ENCODE measurements at places on chromosomes 6 and 20. TPM values are rescaled to one million over a fixed set of nuclear protein-coding genes. Genes with fewer than 3 reads are reported as not detected.
A peak's percentile ranks its signal among the peaks of the same experiment; 100 is the strongest.

HAO1 gene
- total RNA-seq, result not detected

MDFI gene
- 78.9 TPM for total RNA-seq

SLC29A1 gene
- 24.8 TPM for total RNA-seq

LPIN3 gene
- total RNA-seq, result 29.6 TPM

DNA sequence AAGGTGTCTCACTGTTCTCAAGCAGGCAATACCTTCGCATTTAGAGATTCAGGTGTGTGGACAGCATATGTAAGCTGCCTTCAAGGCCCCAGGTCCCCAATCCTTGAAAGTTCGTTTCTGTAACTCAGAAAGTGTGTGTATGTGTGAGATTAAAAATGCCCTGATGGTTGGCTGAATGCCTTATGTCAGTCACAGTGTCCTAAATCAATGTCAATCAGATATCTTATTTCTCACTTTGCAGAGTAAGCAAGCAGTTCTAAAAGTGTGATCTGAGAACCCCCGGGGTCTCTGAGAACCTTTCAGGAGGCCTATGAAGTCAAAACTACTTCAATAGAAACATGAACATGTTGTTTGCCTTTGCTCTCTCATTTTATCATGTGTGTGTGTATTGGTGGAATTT, 123.2 kb upstream of the NUP153 start:
- no peak overlapping the region for H3K4me3 ChIP-seq
- peaks cover 5% of the 10 kb centered on the region for H3K36me3 ChIP-seq
- no peak for DNase-seq
- no peak overlapping the region for H3K27ac ChIP-seq
- peaks cover 6% of the 10 kb centered on the region for H3K4me1 ChIP-seq

DNA sequence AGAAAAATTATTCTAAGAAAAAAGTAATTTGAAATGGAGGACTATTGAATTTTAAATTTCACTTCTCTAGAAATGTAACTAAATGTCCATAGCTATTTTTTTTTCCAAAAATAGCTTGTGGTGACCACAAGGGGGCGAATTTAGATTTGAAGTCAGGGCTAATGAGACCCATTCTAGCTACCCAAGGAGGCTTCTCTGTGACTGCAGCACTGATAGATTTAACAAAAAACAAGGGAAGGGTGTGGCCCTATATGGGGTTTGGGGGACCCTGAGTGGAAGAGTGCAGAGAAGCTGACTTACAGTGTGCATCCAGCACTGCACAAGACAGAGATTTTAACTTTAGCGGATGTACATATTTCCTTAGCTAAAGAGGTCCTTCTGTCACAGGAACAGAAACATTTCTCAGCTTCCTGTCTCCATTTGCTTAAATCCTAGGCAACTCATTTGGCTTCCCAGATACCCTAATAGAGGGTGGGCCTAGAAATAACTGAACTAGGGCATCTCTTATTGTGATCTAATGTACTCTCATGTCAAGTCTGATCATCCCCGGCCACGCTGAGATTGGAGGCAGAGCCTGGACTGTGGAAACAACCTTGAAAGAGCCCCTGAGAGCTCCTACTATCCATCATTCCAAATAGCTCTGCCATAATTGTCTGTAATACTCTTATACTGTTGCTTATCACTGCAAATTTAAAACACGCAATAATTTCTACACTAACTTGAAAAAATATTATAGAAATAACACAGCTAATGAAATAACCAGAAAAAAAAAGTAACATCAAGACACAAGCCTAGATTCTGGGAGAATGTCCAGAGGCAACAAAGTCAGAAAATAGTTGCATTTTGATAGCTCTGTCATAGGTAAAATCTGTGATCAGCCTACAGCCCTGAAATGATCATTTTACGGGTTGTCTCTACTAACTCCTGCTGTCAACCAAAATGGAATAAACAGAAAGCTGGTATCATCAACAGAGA, 93.6 kb downstream of the SNAP91 start:
- H3K4me3 ChIP-seq, result no peak overlapping the region
- no peaks in the 10 kb centered on the region for H3K4me1 ChIP-seq
- no peaks in the 10 kb centered on the region for H3K27me3 ChIP-seq
- H3K36me3 ChIP-seq, result no peaks in the 10 kb centered on the region
- no peak for DNase-seq

DNA sequence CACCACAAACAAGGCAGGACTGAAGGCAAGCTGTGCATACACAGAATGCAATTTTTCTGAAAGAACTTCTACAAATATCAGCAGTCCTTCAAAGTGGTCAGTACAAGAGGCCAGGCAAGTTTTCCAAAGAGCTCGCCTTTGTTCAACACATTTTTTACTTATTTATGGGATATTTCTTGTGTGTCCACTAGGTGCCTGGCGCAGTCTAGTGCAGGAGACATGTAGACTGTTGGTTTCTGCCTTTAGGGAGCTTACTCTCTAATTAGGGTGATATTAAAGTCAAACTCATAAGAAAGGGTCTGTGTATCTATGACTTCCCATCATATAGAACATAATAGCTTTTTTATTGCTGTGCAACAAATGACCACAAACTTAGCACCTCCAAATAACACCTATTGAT, 21.2 kb upstream of the VEGFA start:
- H3K36me3 ChIP-seq, result no peaks in the 10 kb centered on the region
- DNase-seq, result no peak
- no peak overlapping the region for H3K27ac ChIP-seq
- H3K27me3 ChIP-seq, result no peaks in the 10 kb centered on the region
- H3K4me1 ChIP-seq, result no peaks in the 10 kb centered on the region
- H3K4me3 ChIP-seq, result no peak overlapping the region

DNA sequence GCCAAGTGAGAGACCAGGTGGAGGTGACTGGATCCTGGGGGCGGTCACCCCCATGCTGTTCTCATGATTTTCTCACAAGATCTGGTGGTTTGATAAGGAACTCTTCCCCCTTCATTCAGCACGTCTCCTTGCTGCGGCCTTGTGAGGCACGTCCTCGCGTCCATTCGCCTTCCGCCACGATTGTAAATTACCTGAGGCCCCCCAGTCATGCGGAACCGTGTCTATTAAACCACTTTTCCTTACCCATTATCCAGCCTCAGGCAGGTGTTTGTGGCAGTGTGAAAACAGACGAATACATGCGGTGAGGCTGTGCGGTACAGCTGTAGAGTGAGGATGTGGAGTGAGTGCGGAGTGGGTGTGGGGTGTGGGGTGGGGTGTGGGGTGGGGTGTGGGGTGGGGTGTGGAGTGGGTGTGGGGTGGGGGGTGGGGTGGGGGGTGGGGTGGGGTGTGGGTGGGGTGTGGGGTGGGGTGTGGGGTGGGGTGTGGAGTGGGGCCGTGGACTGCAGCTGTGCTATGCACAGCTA, 12.1 kb upstream of the NTSR1 start:
- no peak for DNase-seq
- H3K4me3 ChIP-seq, result no peak overlapping the region
- no peaks in the 10 kb centered on the region for H3K36me3 ChIP-seq
- no peaks in the 10 kb centered on the region for H3K4me1 ChIP-seq

GRCh38 chr6:107152638-107153430, 37.5 kb upstream of the BEND3 start:
- DNase-seq, result no peak
- no peaks in the 10 kb centered on the region for H3K4me1 ChIP-seq
- no peaks in the 10 kb centered on the region for H3K27me3 ChIP-seq
- H3K36me3 ChIP-seq, result no peaks in the 10 kb centered on the region

DNA sequence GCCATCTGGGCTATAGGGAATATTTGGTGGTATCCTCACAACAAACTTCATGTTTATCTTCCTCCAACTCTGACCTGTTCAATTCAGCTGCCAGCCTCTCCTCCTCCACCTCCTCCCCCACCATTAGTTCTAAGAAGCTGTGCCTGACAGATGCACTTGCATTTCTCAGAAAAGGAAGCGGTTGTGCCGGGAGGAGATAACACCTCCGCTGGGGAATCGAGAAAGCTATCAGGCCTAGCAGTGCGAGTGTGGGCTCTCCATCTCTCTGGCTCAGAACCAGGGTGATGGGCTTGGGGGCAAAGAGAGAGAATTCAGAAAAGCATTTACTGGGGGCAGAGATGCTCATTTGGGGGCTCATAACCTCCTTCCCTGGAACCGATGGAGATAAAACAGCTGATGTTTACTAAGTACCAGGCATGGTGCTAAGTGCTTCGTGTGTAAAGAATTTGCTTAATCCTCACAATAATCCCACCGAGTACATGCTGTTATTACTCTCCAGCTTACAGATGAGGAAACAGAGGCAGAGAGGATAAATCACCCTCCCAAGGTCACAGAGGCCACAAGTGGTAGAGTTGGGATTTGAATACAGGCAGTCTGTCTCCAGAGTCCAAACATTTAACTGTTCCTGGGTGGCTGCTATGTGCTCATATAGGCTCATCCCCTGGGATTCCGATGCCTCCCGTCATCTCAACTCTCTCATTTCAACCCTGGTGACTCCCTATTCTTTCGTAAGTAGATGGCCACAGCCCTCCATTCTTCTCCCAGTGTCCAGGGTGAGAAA, 38.3 kb downstream of the COX4I2 start:
- H3K27ac ChIP-seq, result peak overlapping the region; percentile 86
- H3K36me3 ChIP-seq, result no peaks in the 10 kb centered on the region
- H3K4me3 ChIP-seq, result peak overlapping the region; percentile 25
- no peak for DNase-seq
- no peaks in the 10 kb centered on the region for H3K27me3 ChIP-seq

- H3K27me3 ChIP-seq, result no peaks in the 10 kb centered on the region
- peaks cover 10% of the 10 kb centered on the region for H3K4me1 ChIP-seq
- H3K27ac ChIP-seq, result no peak overlapping the region
- DNase-seq, result no peak
- no peaks in the 10 kb centered on the region for H3K36me3 ChIP-seq
- H3K4me3 ChIP-seq, result no peak overlapping the region
These were observed 41.3 kb downstream of the SPDEF start for GRCh38 chr6:34514593-34515472.

DNA sequence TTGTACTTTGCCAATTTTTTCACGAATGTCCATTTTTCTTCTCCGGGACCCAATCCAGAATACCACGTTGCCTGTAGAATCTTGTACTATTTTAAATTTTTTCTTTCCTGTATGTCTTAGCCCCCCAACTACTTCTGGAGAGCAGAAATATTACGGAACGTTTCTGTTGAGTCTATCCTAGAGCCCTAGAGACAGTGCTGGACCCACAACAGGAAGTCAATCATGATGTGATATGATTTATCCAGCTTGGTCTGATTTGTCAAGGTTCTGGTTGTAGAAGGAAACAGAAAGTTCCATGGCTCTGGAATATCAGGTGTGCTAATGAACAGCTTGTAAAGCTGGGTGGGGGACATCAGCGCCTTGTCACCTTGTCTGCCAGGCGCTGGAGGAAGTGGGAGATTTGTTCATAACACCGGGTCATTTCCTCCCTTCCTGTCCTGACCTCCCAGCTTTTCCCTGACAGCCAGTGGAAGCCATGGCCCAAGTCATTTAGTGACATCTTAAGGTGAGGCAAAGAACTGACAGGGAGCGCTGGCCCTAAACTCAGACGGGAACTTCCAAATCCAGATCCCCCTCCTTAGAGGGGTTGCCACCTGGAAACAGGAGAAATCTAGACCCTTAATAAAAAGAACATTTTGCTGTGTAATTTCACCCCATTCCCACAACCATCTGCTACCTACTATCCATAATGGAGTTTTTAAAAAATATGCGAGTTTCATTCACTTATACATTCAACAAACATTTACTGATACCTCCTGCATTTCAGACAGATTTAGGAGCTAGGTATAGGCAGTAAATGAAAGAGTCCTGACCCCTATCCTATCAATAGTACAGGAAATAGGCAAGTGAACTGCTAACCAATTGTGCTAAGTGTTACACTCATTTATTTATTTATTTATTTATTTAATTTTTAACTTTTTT, 130.5 kb downstream of the ZFP64 start:
- H3K36me3 ChIP-seq, result no peaks in the 10 kb centered on the region
- H3K27ac ChIP-seq, result no peak overlapping the region
- no peaks in the 10 kb centered on the region for H3K4me1 ChIP-seq
- H3K27me3 ChIP-seq, result no peaks in the 10 kb centered on the region
- no peak for DNase-seq

GRCh38 chr6:125717120-125717731, 32.2 kb upstream of the HEY2 start:
- no peak overlapping the region for H3K4me3 ChIP-seq
- DNase-seq, result no peak
- H3K27me3 ChIP-seq, result no peaks in the 10 kb centered on the region
- H3K27ac ChIP-seq, result no peak overlapping the region

DNA sequence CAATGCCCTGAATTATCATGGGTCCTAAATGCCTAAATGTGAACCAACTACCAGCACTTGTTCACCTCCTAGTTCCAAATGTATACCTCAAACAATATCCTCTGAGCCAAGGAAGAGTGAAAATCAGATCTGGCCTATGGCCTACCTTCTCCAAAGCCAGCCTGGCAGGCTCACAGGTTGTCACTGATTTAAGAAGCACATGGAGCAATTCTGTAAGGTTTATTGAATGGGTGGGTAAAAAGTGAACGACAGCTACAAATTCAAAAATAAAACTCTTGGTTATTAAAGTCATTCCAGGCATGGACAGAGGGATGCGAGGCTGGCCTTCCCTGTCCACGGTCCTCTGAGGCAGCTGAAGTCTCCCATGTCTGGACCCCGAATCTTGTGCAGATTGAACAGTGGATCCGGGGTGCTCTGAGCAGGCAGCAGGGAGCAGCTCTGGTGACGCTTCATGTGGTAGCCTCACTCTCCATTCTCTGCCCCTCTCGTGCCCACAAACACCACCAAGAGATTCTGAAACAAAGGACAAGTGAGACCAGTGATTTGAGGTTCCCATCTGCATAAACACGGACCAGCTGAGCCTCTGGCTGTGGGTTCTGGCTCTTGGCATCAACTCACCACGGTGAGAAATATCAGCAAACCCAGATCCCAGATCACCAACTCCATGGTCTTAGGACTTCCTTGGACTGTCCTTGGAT, 14.6 kb downstream of the SNHG17 start:
- no peaks in the 10 kb centered on the region for H3K4me1 ChIP-seq
- H3K27me3 ChIP-seq, result no peaks in the 10 kb centered on the region
- H3K36me3 ChIP-seq, result peaks cover 56% of the 10 kb centered on the region

- no peak for DNase-seq
- peaks cover 11% of the 10 kb centered on the region for H3K27me3 ChIP-seq
- H3K36me3 ChIP-seq, result no peaks in the 10 kb centered on the region
- H3K4me1 ChIP-seq, result no peaks in the 10 kb centered on the region
- H3K4me3 ChIP-seq, result no peak overlapping the region
These were observed 156.0 kb downstream of the TBC1D7 start for GRCh38 chr6:13172291-13172690.

GRCh38 chr6:43913375-43914271, 143.6 kb downstream of the VEGFA start:
- H3K4me3 ChIP-seq, result no peak overlapping the region
- no peaks in the 10 kb centered on the region for H3K27me3 ChIP-seq
- no peak for DNase-seq
- no peak overlapping the region for H3K27ac ChIP-seq
- peaks cover 3% of the 10 kb centered on the region for H3K4me1 ChIP-seq

DNA sequence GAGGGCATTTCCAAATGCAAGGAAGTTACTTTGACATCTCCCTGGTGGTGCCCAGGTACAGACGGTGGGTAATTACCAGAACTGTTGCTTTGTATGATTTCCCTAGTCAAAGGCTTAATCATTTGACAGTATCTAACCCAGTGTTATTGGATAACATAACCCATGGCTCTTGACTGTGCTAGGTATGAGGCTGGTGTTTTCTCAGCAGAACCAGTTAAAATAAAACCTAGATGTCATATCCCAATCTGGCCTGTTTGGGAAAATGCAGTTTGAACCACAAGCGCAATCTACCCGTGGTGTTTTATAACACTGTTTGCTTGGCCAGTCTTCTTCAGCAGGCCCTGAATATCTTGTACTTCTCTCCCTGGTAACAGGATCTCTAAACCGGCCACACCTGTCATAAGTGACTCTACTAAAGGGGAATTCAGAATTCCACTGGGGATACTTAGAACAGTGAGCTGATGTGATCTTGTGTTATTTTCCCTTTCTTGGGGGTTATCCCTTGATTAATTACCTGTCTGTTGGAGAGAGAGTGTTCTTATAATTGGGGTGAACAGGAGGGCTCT, 32.8 kb downstream of the PPP1R14C start:
- no peak for DNase-seq
- H3K27ac ChIP-seq, result peak overlapping the region; percentile 81
- no peaks in the 10 kb centered on the region for H3K27me3 ChIP-seq
- peaks cover 27% of the 10 kb centered on the region for H3K4me1 ChIP-seq
- no peaks in the 10 kb centered on the region for H3K36me3 ChIP-seq
